ENCODE measurements at places on chromosomes 1 and 21.

GRCh38 chr1:213003256-213003655, 12.4 kb downstream of the ANGEL2 start:
- DNase-seq, result no peak

DNA sequence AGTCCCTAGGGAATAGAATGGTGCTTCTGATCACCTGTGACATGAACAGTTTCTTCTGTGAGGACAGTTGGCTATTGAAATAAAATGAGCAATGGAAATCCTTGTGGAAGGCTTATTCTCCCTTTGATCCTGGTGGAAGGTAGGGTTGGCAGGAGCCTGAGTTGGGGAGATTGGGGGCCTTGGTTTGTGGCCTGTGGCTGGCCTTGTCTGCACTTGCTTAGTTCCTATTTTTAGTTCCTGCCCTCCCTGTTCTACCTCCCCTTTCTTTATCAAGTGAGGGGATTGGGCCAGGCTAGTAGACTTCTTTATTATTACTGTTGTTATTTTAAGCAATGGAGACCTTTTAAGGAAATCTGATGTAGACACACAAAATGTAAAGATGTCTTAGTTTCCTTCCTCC, 8.2 kb downstream of the DMRTB1 start:
- no peak for DNase-seq

- peak; percentile 83 for DNase-seq
These were observed 15.8 kb downstream of the CAMK2N1 start for GRCh38 chr1:20470194-20470593.

DNA sequence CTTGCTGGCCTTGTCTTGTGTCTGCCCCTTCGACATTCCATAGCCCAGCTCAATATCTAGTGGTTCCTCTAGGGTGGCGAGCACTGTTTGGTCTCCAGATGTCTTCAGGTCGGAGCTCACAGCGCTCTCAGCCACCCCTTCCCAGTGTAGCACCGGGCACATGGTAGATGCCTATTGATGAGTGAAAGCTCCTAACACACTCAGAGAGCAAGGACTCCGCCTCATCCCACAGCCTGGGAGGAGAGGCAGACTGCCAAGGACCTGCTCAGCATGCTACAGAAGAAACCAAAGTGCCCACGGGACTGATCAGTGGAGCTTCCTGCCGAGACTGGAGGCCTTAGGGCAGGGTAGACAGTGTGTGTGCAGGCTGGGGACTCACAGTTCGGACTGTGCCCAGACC, 10.9 kb downstream of the PCSK9 start:
- DNase-seq, result peak; percentile 25

GRCh38 chr1:87588495-87588894, 259.8 kb downstream of the LMO4 start:
- DNase-seq, result no peak

DNA sequence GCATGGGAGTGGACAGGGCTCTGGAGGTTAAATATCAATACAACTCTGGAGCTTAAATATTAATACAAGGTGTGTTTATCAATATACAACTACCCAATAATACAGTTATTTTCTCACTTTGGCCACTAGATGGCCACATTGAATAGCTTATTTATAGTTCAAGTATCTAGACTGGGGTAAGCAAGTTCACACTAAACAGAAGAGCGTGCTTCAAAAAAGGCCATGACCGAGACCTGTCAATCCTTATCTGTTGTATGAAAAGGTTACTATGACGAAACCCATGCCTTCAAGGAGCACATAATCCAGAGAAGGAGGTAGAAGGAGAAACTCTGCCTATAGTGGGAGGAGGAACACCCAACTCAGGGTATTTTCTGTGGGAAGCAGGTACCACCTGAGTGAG, 29.1 kb downstream of the CHML start:
- DNase-seq, result peak; percentile 76

DNA sequence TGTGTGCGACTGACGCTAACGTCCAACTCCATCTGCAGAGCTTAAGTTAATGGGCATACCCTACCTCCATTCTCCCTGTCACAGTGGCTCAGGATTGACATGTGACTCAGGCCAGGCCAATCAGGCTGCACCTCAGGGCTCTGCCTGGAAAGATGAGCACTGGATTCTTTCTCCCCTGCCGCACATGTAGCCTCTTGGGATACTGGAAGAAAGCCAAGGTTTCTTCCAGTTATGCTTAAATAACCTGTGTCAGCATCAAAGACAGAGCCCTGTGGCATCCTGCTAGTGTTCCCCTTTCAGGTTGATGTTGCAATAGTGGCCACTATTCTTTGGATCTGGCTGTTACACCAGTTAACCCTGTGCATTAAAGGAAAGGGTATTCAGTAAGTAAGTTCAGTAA, 55.0 kb upstream of the SYT6 start:
- peak; percentile 56 for DNase-seq

- no peak for DNase-seq
These were observed 4.0 kb downstream of the LSM10 start for GRCh38 chr1:36393686-36394085.

DNA sequence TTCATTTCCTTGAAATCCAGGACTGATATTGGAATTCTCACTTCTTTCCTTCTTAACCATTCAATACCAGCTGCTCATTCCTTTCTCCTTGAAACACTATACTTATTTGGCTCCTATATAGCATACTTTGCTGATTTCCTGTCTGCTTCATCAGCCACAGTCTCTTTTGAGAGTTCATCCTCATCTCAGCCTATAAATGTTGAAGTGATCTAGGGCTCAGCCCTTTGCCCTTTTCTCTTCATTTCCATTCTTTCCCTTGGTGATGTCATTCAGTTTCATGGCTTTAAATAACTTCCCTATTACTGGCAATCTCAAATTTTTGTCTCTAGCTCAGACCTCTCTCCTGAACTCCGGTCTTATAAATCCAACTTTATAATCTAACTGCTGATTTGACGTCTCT, 24.1 kb upstream of the RABGAP1L start:
- no peak for DNase-seq

GRCh38 chr1:246096356-246096755, 410.7 kb downstream of the SMYD3 start:
- no peak for DNase-seq

- no peak for DNase-seq
These were observed 52.7 kb upstream of the PLA2G4A start for GRCh38 chr1:186775881-186776560.

DNA sequence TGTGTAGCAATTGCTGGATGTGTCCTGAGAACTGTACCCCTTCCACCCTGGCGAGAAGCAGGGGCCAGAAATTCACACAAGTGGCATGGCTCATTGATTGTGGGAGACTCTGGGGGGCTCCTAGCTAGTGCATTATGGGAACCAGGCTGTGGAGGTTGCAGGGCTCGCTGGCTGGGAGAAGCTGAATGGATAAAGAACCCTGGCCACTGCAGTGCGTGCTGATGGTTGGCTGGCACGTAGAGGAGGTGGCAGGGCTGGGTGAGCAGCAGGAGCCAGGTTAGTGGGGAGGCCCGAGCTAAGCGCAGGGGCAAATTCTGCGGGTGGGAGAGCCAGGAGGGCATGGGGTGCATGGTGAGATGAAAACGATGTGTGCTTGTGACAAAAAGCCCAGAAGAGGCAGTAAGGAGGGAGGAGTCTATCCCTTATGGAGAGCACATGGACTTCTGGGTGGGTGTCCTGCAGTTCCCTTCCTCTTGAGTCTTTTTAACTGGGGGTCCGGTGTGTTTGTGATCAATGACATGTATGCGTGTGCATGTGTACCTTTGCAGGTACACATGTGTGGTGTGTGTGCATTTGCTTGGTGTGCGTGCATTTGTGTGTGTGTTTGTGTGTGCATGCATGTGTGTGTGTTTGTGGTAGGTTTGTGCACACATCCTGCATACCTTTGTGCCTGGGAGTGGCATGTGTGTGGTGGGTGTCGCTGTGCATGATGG, 3.6 kb downstream of the GUK1 start:
- no peak for DNase-seq

GRCh38 chr1:7136166-7136953, 351.1 kb downstream of the CAMTA1 start:
- DNase-seq, result no peak

- DNase-seq, result no peak
These were observed 93.9 kb downstream of the KCNJ15 start for GRCh38 chr21:38350684-38351083.

- DNase-seq, result no peak
These were observed 12.2 kb upstream of the SLC44A3 start for GRCh38 chr1:94807742-94808491.
